Amniotic stem cell (primary cell): ENCODE measurements at places on chromosomes 12 and 14.

DNA sequence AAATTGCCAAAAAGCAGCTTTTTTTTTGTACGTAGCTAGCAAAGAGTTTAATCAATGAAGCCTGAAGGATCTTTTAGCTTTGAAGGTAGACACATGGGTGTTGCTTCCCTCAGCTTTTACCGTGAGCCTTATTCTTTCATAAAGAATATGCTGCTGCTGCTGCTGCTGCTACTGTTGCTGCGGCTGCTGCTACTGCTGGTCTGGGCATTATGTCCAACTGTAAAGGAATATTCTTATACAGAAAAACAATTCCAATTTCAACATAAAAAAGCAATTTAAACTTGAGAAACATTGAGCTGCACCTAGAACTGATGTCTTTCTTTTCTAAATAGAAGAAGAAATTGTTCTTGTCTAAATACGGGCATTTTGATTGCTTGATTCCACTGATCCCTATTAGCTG lies 38.9 kb upstream of the PPP1R12A start:
- no peak for DNase-seq

DNA sequence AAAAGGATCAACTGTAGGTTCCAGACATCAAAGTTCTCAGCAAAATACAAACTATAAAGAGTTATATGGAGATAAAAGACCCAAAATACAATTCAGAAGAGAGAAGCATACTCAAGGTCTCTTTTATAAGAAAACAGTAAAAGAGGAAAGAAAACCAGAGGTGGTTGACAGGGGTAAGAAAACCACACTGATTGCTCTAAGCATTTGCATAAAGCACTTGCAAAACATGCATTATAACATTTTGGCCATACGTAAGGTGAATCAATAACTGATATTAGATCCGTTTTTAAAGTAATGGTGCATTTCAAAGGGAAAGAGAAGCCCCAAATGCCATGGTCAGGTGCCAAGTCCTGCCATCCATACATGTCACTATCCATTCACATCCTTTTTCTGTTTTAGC lies 5.9 kb downstream of the DDHD1 start:
- DNase-seq: no peak

GRCh38 chr14:40336846-40337245 lies 904.6 kb upstream of the FBXO33 start:
- no peak for DNase-seq

DNA sequence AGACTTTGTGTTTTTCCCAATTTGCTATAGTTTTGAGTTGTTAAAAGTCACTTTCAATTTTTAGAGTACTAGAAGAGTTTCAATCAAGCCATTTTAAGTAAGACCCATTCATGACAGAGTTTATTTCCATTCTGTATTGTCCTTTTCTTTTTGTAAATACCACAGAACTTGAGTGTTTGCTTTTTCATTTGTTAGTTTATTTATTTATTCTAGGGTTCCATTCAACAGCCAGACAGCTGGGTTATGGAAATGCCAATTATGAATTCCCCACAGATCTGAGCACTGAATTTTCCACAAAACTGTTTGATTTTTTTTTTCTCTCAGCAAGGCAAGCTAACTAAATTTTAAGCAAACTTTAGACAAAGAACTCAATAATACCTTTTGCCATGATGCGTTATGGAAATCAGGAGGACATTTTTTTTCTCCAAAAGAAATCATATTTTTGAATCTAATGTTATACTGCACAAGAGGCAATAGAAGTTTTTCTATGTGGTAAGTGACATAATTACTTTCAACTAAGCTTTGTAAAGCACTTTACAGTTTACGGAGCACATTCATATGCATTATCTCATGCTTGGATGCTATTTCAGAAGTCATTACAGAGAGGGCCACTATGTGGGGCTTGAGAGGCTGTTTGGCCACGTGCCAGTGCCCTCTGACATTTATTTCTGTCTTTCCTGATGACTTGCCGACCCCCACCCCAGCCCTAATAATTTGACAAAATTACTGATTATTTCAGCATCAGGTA lies 181.5 kb downstream of the VRK1 start:
- DNase-seq: no peak

GRCh38 chr12:25997201-25997963 lies 38.9 kb downstream of the RASSF8 start:
- DNase-seq: peak; percentile 64

DNA sequence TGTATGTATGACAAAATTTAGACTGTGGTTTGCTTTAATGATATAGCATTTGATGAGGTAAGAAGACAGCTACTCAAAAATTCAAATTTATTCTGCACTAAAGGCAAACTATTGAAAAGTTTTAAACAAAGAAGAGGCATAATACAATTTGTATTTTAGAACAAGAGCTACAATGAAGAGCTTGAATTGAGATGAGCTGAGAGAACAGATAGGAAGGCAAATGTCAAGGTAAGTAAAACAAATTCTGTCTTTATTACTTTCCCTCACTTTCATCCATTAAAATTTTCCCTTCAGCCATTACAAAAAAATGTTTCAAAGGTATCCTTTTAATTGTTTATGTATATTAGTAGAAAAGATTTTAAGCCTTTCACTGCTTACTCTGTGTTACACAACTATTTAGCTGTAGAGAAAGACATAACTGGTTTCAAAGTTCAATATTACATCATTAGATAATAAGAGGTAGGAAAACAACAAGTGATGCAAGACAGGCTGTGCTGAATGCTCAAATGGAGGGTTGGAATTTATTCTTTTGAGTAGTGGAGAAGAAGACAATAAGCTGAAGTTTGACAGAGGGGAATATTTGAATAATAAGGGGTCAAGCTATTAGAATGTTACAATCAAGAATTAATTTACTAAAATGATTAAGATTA lies 1334.1 kb downstream of the FSCB start:
- DNase-seq: no peak
